Stimulated activated CD4-positive, alpha-beta T cell treated with anti-CD3 and anti-CD28 coated beads, Interleukin-15, amount 100 ng/mL, for 24 hours (primary cell): ENCODE measurements at places on chromosomes 7 and 10.

- no peak for DNase-seq
Measured at GRCh38 chr10:34340934-34341333, 474.2 kb downstream of the PARD3 start.

GRCh38 chr7:3437467-3437866, 136.4 kb downstream of the SDK1 start:
- DNase-seq, result no peak

GRCh38 chr7:11742496-11742895, 89.5 kb downstream of the THSD7A start:
- DNase-seq, result no peak

- no peak for DNase-seq
Measured at GRCh38 chr10:125085258-125086054, 74.9 kb downstream of the CTBP2 start.

DNA sequence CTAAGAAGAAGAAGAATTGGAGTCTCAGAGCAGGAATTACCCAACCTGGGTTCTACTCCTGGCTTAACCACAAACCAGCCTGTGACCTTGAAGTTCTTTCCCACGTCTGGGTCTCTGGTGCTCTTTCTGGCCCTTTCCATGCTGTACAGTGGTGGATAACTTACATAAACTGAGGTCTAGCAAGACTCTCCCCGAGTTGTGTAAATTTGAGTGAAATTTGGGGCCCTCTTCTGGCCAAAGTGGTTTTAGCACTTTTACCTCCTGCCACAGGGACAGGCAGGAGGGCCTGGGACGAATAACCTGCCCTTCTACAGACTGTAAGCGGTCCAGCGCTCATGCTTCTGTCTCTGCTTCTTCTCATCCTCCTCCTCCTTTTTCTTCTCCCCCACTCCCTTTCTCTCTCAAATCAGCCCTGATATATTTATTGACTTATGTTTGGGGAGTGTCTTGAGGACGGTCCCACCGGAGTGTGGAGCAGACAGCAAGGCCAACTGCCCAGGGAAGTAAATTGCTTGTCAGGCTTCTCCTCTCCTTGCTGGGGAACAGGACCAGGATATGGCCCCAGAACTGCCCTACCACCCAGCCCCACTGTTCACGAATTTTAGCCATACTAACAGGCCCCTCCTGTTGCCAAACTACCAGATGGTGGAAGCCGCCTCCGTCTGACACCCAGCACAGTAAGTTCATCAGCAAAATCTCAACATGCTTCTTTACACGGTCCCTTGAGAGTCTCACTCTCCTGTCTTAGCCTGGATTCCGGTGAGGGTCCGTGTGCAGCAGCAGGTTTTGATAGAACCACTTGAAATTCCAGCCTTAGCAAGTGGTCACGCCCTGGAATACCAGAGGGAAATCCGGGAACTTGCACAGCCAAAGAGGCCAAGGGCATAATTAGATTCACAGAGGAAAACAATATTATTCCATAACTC, 4.0 kb upstream of the SH3PXD2A start:
- peak; percentile 66 for DNase-seq
